ENCODE measurements at places on chromosomes 3 and 15.

DNA sequence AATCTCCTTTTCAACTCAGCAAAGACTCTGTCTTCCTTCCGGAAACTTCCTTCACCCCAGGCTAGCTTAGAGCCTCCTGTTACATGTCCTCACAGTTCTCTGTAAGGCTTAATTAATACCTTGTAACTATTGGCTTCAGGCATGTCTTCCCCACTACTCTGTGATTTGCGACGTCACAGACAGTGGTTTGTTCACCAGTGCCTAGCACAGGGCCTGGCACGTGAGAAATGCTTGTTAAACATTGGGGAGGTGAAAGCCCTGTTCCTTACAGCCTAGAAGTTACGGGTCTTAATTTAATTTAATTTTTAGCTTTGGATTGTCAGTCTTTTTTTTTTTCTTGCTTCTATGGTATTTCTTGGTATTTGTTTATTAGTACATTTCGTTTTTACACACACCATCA, 36.4 kb upstream of the CACNA2D3 start:
- DNase-seq: no peak

- DNase-seq: no peak
These were observed 295.1 kb downstream of the SHOX2 start for GRCh38 chr3:157810924-157811718.

DNA sequence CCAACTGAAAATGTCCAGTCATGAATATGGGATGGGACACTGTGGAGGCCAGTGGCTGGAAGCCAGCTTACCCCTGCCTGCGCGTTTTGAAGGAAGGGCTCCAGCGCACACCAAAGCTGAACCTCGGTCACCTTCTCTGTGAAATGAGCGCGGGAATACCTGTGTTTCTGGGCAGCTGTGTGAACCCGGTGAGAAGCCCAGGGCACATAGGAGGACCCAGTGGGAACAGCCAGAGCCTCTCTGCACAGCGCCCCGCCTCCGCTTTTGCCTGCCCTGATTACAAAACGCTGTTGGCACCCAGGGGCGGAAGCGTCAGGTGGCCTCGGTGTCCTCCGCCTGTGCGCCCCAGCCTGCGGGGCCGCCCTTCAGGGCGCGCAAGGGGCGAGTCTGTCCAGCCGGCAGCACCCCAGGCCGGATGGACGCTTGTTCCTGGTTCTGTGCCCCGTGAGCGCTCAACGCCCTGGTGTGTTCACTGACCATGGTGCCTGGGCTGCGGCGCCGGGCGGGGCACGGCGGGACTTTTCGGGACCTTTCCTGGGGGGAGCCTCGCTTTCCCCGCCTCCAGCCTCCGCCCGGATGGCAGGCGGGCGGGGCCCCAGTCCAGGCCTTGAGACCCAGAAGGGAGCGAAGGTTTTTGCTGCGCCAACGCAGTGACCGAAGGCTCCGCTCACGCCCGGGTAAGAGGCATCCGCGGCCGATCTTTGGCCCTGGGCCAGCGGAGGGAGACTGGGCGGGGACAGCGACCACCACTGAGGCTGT, at the start of gene SQOR:
Gene SQOR (plus strand): TSS at position 598 of the 759 bp plus-strand sequence. CDS start 23,895 bp downstream, outside the sequence.
- DNase-seq: peak; percentile 45

DNA sequence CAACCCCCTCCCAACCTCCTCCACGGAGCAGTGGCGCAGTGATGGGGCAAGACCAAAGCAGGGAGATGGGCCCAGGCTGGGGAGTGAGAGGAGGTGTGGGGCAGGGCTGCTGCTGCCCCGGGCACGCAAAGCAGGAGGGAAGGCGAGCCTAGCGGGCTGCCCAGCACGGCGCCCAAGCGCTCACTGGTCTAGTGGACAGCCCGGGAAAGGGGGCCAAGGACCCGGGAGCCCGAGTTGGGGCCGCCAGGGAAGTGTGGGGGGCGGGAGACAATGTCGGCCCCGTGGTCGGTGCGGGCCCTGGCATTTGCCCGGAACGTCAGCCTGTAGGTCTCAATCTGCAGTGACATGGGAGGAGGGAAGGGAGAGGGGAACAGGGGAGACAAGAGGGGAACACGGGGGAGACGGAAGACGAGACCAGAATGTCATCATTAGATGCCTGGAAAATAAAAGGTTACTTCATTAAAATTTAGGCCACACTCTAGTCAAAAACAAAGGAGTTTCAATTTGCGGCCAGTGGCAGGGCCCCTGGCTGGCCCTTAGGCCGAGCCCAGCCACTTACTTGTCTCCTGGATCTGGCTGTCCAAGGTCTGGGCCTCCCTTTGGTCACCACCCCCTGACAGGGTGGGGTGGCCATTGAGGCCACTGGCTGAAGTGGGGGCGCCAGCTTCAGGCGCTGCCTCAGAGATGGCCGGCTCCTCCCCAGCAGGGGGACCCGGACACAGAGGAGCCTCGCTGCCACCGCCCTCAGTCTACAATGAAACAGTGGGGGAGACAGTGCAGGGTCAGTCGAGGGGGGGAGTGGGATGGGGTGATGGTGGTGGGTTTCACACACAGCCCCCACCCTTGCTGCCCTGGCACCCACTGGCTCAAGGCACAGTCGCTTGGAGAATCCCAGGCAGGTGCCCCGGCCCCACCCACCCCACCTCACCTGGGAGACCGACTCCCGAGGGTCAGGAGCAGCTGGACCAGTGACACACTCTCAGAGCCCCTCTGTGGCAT, 50.0 kb downstream of the DHX30 start:
- DNase-seq: no peak

DNA sequence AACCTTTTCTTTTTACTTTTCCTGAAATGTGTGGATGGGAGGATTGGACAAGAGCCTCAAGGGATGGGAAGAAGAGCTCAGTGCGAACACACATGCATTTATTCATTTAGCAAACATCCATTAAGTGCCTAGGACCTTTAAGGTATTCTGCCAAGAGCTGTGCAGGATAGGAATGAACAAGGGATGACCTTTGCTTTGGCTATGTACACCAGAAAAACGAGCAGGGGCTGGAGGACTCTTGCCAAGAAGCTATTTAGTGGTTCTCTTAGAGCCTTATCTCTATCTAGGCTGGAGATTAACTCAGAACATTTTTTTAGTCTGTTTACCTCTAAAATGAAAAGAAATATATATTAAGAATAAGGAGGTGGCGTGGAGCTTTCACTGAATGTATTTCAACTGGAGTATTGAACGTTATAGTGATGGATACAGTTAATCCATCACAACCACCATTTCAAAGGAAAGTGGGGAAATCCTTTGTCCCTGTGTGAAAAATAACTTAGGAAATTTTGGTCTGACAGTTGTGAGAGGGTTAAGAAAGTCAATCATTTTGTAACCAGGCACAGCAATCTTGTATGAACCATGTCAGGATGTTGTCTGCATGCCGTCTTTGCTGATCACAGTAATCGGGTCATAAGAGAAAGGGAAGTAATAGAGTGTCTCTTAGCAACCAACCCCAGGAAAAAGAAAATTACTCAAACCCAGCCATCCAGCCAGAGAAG, 279.0 kb downstream of the LPP start:
- DNase-seq: no peak

DNA sequence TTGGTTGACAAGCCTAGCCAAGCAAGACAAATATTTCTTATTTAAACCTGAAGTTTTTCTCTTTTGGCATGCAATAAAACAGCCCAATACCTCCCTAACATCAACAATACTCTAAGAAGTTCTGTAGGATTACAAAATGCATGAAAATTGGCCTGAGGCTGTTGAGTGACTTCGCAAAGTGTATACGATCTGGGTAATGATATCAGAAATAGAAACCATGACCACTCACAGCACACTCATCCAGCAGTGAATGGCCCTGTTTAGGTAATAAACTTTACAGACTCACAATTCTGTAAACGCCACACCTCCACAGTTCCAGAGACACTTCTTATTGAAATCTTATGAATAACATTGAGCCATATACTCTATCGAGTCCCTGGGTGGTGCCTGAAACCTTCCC, 83.0 kb upstream of the NAALADL2 start:
- no peak for DNase-seq

- no peak for DNase-seq
These were observed 335.9 kb downstream of the THSD4 start for GRCh38 chr15:71451130-71451529.

DNA sequence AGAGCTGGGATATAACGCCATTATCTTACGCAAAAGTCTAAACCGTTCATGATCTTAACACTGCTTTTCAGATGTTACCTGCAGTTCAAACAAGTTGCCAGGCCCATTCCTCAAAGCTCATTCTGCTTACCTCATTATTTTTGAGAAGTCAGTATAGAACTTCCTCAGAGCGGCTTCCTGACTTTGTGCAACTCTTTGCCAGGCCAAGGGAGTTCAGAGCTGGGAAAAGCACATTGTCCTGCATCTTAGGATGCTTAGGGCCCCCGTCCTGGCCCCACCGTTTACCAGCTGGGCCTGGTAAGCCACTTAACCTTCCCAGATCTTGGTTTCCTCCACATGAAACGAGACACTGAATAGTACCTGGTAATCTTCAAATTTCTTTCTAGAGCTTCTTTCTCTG, 6.8 kb upstream of the C2CD4B start:
- DNase-seq: no peak

GRCh38 chr3:113204371-113204770, 7.0 kb upstream of the BOC start:
- no peak for DNase-seq

- no peak for DNase-seq
These were observed 117.5 kb downstream of the EDEM1 start for GRCh38 chr3:5304789-5305683.

GRCh38 chr3:183766745-183767606, 58.4 kb downstream of the MAP6D1 start:
- DNase-seq: peak; percentile 3

- no peak for DNase-seq
These were observed 1009.8 kb downstream of the TUSC7 start for GRCh38 chr3:117719316-117719926.

- DNase-seq: no peak
These were observed 3.4 kb downstream of the SLC25A26 start for GRCh38 chr3:66224220-66224619.

- DNase-seq: no peak
These were observed 67.5 kb upstream of the LCTL start for GRCh38 chr15:66633041-66633937.

DNA sequence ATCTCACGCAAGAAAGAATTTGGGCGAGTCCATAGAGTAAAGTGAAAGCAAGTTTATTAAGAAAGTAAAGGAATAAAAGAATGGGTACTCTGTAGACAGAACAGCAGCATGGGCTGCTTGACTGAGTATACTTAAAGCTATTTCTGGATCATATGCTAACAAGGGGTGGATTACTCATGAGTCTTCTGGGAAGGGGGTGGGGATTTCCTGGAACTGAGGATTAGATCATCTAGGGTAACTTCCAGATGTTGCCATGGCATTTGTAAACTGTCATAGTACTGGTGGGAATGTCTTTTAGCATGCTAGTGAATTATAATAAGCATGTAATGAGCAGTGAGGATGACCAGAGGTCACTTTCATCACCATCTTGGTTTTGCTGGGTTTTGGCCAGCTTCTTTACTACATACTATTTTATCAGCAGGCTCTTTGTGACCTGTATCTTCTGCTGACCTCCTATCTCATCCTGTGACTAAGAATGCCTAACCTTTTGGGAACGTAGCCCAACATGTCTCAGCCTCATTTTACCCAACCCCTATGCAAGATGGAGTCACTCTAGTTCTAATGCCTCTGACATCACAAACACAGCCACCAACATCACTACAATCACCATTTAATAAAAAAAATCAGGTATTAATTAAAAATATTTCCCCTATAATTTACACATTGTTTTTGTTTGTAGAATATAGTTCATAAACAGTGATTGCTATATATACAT, 890.7 kb upstream of the EPHA6 start:
- DNase-seq: no peak

GRCh38 chr3:46607603-46608028, 4.7 kb upstream of the FAM240A start:
- DNase-seq: no peak

DNA sequence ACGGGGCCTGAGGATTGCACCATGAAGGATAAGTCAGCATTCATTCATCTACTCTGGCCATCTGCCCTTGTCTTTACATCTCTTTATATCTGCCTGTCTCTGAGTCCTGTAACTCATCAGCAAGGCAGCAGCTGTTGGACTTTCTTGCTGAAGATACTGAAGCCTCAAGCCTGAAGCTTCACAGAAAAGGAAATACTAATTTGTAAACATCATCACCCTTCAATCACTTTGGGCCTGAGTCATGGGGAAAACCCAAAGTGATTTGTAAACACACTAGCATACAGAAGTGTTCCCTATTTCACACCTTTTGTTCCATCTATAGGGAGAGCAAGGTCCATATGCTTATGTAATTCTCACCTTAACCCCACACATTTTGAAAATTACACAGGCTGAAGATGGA, 928.2 kb downstream of the EPHA3 start:
- DNase-seq: no peak

DNA sequence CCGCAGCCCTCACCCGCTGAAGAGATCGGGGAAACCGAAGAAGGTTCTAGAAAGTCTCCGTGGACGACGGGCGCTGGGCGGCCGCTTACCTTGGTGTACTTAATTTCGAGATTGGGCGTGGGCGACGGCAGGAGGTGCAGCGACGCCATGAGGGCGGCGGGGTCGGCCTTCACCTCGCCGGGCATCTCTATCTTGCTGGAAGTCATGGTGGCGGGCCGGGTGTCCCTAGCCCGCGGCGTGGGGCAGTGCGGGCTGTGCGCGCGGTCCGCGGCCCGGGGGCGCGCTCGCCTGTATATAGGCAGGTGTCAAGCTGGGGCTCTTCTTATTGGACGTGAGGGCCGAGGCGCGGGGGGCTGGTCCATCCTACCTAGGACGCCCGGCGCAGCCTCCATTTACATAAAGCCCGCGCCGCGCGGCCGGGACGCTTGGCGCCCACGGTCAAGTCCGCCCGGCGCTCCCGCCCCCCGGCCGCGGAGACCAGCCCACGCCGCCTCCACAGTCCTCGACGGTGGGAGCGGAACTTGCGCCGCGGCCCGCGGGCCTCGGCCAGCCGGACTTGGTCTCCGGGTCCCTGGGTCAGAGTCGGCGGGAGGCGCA, at the start of gene ALDH1A2:
Gene ALDH1A2 (minus strand): TSS at position 267 of the 597 bp plus-strand sequence. CDS start 61 bp downstream, at position 206.
- no peak for DNase-seq

DNA sequence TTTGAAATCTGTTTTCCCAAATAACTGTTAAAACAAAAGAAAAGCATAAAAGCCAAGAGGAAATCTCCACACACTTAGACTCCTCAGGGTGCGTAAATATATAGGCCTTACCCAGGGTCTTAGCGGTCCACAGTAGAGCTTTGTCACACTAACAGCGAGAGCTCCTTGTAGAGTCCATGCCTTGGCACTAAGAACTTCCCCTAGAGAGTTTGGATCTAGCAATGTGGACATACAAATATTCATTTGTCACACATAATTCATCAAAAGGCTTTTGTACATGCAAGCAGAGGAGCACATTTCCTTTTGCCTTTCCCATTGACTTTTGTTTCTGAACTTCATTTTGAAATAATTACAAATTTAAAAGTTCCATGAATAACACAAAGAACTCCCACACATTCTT, 11.0 kb upstream of the SLMAP start:
- no peak for DNase-seq

DNA sequence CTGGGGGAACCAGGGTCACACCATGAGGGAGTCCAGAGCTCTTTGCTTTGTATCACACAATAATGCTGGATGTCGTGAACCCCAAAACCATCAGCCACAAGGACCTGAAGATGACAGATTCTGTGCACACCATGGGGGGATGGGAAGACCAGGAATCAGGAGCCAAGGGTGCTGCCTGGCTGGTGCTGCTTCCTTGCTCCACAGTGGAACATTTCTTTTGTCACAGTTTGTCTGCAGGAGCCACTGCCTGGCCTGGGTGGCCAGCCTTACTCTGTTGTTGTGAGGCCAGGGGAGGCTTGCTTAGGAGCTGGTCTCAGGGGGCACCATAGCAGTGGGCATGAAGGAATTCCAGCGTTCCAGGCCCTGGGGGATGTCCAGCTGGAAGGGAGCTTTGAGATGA, 6.5 kb upstream of the TGM5 start:
- no peak for DNase-seq

GRCh38 chr3:120652896-120653545, 29.0 kb downstream of the HGD start:
- DNase-seq: no peak

Measured in activated naive CD4-positive, alpha-beta T cell (primary cell).